ENCODE measurements at places on chromosomes 4 and X. TPM values are rescaled to one million over a fixed set of nuclear protein-coding genes. Genes with fewer than 3 reads are reported as not detected.
A peak's percentile ranks its signal among the peaks of the same experiment; 100 is the strongest.

- no peak for DNase-seq
Observed at GRCh38 chr4:42915484-42915883, 23.0 kb downstream of the GRXCR1 start.

DNA sequence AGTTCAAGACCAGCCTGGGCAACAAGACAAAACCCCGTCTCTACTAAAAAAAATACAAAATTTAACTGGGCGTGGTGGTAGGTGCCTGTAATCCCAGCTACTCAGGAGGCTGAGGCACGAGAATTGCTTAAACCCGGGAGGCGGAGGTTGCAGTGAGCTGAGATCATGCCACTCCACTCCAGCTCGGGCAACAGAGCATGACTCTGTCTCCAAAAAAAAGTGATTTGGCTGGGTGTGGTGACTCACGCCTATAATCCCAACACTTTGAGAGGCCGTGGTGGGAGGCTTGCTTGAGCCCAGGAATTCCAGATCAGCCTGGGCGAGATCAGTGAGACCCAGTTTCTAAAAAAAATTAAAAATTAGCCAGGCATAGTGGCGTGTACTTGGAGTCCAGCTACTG lies 4.1 kb downstream of the OPHN1 start:
- DNase-seq = no peak

- DNase-seq = no peak
Observed at GRCh38 chr4:38504396-38504715, 159.6 kb upstream of the KLF3 start.

The GPR119 gene
- not detected for total RNA-seq

DNA sequence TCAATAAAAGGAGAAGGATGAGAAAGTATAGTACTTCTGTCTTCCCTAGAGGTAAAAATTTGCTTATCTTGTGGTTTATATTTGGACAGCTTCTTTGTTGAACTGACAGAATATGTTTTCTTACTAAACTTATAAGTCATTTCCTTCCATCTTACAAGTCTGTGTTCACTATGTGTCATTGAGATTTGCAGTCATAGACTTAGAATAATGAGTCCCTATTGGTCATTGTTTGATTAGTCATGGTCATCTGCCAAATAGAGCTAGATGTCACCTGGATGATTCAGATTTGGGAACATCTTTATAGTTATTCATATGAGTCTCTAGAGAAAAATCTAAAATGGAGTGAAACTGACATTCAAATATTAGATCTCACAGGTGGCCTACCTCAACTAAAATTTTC lies 51.5 kb downstream of the SPATA18 start:
- DNase-seq = no peak

- no peak for DNase-seq
Observed at GRCh38 chrX:118115953-118116712, 477 bp downstream of the KLHL13 start.

DNA sequence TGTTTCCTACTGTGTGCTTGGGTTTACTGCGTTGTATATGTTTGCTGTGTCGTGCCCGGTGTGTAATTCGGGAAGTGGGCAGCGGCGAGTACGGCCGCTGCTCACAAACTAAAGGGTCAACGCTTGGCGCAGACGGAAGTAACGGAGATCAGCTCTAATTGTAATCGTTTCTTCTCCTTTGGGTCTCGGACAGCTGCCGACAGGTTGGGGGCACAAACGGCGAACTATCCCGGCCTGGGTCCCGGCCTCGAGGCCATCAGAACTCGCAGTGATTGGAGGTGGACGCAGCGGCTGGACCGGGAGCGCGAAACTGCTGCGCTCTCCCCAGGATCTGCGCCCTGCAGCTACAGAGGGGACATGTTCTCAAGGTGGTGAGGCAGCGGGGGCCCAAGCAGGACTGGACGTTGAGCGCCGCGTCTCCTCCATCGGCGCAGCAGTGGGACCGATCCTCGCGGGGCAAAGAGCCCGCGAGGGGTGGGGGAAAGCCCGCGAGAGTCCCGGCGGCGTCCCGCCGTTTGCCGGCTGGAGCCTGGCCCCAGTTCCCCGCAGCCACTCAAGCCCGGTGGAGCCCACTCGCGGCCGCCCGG lies 516 bp upstream of the ZIC3 start:
- no peak for DNase-seq

The GDPD2 gene
- 0.16 TPM for total RNA-seq

The HMGN5 gene
- total RNA-seq = 5.8 TPM

GRCh38 chr4:156388826-156389225 lies 435.2 kb upstream of the CTSO start:
- DNase-seq = no peak

- no peak for DNase-seq
Observed at GRCh38 chr4:7424553-7425111, 10.1 kb downstream of the PSAPL1 start.

DNA sequence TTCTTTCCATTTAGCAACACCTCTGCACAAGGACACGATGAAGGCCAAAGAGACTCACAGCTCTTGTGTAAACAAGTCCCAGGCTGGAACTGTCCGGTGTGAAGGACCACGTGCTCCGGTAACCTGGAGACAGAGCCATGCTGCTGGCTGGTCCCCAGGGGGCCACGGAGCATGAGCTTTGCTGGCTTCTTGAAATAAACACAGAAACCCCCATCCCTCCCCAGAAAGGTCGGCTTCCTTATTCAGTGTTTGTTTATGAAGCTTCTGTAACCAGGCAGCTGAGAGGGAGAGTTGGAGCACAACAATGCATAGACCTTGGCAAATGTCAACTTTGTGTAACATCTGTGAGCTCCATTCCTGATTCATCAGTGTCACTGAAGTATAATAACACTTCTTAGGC lies 109.4 kb downstream of the GPR143 start:
- DNase-seq = no peak

DNA sequence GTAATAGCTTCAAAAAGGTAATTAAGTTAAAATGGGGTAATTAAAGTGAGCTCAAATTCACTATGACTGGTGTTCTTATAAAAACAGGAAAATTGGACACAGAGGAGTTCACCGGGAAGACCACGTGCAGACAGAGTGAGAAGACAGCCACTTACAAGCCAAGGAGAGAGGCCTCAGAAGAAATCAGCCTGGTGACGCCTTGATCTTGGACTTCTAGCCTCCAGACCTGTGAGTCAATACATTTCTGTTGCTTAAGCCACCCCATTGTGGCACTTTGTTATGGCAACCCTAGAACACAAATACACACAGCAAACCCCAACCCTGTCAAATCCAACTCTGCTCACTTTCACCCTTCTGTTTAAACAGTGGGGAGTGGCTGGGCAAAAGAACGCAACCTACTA lies 4.1 kb upstream of the CD38 start:
- no peak for DNase-seq

DNA sequence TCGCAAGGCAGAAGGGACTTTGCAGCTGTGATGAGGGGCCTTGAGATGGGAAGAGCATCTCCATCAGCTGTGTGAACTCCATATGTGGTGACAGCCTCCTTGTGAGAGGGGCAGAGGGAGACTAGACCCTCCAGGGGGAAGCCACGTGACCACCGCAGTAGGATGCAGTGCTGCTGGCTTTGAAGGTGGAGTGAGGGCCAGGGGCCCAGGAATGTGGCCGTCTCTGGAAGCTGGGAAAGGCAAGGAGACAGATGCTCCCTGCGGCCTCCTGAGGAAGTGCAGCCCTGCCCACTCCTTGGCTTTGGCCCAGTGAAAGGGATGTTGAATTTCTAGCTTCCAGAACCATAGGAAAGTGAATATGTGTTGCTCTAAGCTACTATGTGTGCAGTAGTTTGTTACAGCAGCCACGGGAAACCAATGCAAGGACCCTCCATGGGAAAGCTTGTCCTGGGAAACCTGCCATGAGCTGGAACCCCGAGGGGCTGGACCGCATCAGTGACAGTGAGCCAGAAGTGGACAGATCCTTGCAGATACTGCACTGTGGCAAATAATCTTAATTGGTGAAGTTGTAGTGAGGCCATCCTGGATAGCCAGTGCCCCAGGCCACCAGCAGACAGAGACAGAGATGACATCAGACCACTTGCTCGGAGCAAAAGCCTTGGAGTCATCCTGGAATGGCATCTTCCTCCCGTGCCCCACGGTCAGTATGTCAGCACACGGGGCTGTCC lies 35.4 kb upstream of the SORCS2 start:
- peak; percentile 26 for DNase-seq

All from activated naive CD4-positive, alpha-beta T cell treated with anti-CD3 and anti-CD28 coated beads, Interleukin-2, amount 50 U/mL, for 72 hours (primary cell).